ENCODE measurements at places on chromosomes 5 and 9.

DNA sequence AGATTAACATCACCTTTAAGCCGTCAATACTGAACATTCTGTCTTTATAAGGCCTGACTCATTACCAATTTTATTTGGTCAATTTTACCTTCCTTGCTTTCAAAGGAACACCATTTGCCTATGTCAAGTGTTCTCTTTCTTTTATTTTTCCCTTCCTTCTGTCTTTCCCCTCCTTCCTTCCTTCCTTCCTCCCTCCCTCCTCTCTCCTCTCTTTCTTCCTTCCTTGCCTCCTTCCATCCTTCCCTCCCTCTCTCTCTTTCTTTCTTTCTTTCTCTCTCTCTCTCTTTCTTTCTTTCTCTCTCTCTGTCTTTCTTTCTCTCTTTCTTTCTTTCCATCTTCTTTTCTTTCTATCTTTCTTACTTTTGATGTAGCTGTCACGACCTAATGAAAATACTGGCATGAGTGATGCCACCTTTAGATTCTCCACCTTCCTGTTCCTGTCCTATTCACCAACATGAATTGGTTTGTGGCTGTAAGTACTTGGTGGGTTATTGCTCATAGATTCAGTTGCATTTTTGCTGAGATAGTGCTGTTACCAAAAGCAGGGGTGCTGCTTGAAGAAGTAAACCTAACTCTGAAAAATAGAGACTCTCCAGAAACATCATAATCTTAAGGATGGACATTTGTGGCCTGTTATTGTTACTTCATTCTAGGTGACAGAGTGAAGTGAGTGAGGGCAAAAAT is 33.8 kb downstream of the DOCK8 start:
- DNase-seq: no peak

GRCh38 chr9:87886933-87887505 is 4.3 kb downstream of the SPATA31E1 start:
- no peak for DNase-seq

- no peak for DNase-seq
Measured at GRCh38 chr5:138038826-138039225, 5.9 kb upstream of the FAM13B start.

DNA sequence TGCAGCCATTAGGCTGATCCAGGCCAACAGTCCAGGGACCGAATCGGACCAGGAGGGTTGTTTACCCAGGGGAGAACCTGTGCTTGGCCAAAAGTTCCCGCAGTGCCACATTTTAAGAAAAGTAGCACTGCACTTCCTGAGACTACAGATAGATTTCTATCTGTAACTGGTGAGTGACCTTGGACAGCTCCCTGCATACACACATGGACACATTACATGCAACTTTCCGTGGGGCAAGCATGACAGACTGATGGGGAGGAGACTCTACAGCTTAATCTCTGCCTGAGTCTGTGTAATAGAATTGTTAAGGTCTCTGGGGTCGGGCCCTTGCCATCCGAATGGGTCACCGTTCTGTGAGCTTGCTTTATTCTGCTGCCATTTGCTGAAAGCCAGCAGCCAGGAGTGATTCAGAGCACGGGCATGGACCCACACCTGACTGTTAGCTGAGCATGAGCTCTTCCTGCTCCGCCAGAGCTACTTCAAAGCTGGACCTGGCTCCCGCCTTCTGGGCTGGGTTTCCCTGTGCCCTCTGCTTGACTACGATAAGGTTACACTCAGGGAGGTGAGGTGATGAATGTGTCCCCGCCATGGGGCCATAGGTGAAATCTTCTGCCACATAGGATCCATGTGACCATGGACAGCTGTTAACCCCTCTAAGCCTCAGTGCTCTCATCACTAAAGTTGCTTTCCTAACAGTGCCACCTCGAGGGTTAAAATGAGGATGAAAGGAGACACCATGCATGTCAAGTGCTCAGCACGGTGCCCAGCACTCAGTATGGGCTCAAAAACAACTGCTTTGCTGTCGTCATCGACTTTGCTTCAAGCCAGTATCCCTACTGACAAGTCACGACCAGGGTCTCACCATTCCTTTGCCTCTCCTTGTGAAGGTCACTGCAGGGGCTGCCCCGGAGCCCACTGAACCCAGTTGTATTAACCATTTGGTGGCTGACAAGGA is 200.0 kb downstream of the MELK start:
- DNase-seq: no peak

- no peak for DNase-seq
Measured at GRCh38 chr5:124949862-124950261, 203.4 kb upstream of the ZNF608 start.

GRCh38 chr9:71127301-71127700 is 5.9 kb upstream of the TRPM3 start:
- no peak for DNase-seq

DNA sequence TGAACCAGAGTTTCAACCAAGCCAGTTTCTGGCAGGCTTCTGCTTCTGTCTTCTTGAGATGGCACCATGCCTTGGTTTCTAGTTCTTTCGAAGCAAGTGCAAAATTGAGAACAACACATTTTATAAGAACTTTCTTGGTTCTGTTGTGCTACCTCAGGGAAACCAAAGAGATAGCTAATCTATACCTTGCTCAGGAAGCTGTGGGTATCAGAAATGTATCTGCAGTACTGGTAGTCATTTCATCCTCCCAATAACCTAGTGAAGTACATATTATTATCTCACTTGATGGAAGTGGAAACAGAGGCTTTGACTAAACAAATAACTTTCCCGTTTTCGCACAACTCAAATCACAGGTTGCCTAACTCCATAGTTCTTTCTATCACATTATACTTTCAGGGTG is 246.6 kb downstream of the ENC1 start:
- DNase-seq: no peak

- peak; percentile 2 for DNase-seq
Measured at GRCh38 chr9:2469681-2470221, 151.8 kb upstream of the VLDLR start.

DNA sequence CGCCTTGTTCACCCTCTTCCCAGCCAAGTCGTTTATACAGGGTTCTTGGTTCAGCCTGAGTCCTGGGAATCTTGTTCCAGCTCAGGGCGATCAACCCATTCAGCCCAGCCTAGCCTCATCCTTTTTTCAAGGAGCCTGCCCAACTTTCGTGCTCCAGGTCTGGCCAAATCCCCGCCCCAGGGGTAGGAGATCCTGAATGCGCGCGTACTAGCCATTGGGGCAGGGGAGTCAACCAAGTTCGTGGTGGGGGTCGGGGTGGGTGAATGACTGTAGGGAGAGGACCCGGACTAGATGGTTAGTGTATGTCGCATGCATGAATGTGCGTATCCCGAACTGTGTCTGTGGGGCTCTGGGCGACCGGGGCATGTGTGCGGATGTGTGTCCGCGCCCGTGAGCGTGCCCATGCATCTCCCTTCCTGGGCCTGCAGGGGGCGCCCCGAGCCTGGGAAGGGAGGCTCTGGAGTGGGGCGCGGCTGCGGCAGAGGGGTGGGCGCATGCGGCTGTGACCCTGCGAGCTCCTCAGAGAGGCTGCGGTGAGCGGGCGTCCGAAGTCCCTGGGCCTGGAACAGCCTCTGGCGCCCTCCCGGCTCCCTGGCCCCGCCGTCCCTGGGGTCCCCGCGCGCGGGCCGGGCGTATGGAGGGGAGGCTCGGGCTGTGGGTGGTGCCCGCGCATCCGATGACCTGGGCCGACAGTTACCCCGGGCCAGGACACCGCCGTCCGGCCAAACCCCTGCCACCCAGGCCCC is 8.7 kb downstream of the CCL21 start:
- peak; percentile 39 for DNase-seq

DNA sequence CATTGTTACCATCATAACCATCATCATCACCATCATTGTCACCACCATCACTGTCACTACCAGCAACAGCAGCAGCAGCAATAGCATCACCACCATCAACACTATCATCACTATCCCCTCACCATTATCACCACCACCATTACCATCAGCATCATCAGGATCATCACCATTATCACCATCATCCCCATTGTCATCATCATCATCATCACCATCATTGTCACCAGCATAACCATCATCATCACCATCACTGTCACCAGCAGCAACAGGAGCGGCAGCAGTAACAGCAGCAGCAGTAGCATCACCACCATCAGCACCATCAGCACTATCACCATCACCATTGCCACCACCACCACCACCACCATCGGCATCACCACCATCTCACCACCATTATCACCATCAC is 48.4 kb downstream of the S1PR3 start:
- no peak for DNase-seq

DNA sequence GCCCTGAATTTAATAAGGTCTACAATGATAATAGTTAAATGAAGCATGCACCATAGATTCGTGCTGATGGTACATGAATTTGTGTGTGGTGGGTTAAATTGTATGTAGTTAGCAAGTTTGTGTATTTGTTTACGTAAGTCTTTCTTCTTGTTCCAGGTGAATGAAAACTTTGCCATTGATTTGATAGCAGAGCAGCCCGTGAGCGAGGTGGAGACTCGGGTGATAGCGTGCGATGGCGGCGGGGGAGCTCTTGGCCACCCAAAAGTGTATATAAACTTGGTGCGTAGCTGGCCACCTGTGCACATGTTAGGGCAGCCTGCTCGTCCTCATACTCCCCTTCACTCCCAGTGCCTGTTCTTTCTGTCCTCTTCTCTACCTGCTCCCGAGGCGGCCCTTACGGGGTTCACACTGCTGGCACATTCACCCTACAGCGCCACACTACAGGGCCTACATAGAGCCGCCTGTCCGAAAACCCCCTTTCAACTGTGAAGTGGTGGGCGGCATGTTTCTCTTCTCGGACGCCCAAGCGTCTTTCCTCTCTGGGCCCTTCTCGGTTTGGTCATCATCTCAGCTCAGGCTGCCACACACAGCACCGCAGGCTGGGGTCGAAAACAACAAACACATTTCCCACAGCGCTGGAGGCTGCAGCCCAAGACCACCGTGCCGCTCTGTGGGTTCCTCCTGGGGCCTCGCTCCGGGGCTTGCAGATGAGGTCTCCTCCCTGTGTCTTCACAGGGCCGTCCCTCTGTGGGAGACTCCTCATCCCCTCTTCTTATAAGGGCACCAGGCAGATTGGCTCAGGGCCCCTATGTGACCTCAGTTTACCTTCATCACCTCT is 13.2 kb downstream of the NDUFS6 start:
- no peak for DNase-seq
